Activated CD4-positive, alpha-beta T cell treated with anti-CD3 and anti-CD28 coated beads, Interleukin-10, Interleukin-2, amounts not matched to agents 100 ng/mL and 50 ng/mL, durations not matched to agents 16 hours and 8 hours (primary cell): ENCODE measurements at places on chromosomes 2 and 18.

- peak; percentile 49 for DNase-seq
Measured at GRCh38 chr2:30226144-30227032, 4.9 kb upstream of the LBH start.

GRCh38 chr2:233853883-233854240 is 473 bp downstream of the HJURP start:
- no peak for DNase-seq

GRCh38 chr2:158815658-158816057 is 20.5 kb downstream of the DAPL1 start:
- no peak for DNase-seq

DNA sequence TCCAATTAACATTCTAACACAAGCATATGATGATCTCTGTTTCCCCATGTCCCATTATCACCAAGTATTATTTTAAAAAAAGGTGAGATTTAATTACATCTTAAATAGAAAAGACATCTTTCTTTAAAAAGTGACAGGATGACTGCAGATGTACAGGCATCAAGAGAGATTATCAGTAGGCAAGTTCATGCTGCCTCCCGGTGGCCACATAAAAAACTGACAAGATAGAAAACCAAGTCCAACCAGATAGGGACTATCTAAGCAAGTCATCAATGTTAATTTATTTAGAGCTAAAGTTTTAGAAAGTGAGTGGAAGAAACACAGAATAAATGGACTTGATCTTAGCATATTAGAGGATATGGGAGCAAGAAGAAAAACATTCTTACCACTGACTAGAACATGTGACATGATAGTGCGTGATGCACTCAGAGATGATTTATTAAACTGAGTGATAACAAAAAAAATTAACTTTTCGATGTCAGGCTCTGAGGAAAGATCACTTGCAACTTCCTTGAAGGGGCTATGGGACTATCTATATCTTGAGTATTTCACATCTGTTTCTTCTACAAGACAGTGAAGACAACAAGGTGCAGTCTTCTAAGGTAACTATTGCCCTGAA is 5.4 kb upstream of the TDRD15 start:
- peak; percentile 35 for DNase-seq

- no peak for DNase-seq
Measured at GRCh38 chr2:100820523-100821254, 750 bp downstream of the NPAS2 start.

GRCh38 chr2:50902365-50902764 is 129.6 kb downstream of the NRXN1 start:
- DNase-seq, result no peak

GRCh38 chr2:162282765-162283425 is 35.6 kb downstream of the IFIH1 start:
- DNase-seq, result no peak

- DNase-seq, result peak; percentile 80
Measured at GRCh38 chr2:31324016-31324633, 90.2 kb downstream of the EHD3 start.

DNA sequence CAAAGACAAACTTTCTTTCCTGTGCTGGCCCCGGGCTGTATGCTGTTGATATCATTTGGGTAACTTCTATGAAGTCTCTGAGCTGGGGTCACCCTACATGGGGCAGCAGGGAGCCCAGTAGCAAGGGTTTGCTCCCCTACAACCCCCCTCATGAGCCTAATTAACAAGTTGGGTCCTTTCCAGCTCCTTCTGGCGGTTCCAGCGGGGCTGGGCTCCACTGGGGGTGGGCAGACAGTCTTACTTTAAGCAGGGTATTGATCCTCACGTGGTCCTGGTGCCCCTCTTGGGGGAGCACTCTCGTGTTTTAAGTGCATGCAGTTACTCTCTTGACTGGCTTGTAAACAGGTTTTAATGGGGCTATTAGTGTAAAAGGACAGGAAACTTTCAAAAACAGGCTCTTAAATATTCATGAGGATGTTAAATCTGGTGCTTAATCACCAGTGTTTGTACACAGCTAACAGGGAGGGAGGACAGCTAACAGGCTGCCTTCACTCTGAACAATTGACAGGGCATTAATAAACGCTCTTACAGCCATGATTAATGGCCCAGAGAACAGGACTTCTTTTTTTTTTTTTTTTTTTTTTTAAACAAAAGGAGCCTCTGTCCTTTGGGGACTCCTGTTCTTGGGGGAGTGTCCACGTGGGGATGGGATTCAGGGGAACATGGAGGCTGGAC is 36.6 kb upstream of the SKOR2 start:
- DNase-seq, result no peak

DNA sequence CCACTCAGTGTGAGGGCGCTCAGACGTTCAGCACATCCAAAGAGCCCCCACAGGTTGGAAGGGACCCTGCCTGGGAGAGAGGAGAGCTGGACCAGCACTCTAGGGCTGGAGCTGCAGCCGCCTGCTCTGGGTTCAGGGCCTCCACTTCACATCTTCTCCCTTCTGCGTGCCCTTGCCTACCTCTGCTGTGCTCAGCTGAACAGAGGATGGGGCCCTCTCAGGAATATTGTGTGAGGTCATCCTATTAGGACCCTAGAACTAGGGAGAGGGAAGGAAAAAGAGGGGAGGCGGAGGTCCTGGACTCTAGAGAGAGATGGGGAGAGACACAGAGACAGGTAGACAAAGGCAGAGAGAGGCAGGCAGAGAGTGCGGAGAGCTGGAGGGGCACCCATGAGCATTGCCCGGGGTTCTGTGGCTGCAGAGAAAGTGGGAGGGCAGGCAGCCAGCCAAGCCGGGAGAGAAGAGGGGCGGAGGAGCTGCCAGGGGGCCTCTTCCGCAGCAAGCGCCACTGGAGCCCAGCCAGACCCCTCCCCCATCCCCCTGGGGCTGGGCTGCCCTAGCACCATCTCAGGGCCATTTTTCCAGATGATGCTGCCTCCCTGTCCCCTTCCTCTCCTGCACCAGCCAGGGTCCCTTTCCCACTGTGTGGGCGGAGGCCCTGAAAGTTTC is 8.3 kb upstream of the TNS1 start:
- DNase-seq, result no peak

- DNase-seq, result no peak
Measured at GRCh38 chr2:189165656-189166380, 13.7 kb downstream of the COL5A2 start.
